Activated CD4-positive, alpha-beta T cell treated with anti-CD3 and anti-CD28 coated beads for 24 hours (primary cell): ENCODE measurements at places on chromosomes 3 and 15.
A peak's percentile ranks its signal among the peaks of the same experiment; 100 is the strongest.

DNA sequence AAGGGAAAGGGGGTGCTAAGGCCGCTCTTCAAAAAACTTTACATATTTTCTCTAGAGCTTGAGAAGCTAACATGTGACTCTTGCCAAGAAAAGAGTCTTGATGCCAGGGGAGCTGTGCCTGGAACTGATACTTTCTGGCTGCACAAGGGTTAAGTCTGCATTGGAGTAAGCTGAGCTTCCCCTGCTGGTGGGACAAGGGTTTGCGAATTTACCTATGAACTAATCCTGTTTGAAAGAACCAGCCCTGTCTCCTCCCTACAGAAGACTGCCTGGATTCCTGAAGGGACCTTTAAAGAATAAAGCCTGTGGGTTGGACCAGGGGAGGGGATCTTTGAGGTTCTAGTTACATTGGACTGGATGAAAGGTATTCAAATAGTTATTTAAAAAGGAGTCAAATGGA, 58.3 kb upstream of the EPHA3 start:
- DNase-seq, result no peak

- peak; percentile 86 for DNase-seq
Observed at GRCh38 chr15:69462493-69463181, 10.0 kb downstream of the RPLP1 start.

- DNase-seq, result no peak
Observed at GRCh38 chr3:180036671-180037455, at the start of gene PEX5L. TSS of gene PEX5L (minus strand) at chr3:180036937. CDS start at chr3:180036599, 338 bp downstream.

GRCh38 chr15:101613130-101614000, 38.8 kb downstream of the TM2D3 start:
- DNase-seq, result no peak
